ENCODE measurements at places on chromosomes 2 and 18.

DNA sequence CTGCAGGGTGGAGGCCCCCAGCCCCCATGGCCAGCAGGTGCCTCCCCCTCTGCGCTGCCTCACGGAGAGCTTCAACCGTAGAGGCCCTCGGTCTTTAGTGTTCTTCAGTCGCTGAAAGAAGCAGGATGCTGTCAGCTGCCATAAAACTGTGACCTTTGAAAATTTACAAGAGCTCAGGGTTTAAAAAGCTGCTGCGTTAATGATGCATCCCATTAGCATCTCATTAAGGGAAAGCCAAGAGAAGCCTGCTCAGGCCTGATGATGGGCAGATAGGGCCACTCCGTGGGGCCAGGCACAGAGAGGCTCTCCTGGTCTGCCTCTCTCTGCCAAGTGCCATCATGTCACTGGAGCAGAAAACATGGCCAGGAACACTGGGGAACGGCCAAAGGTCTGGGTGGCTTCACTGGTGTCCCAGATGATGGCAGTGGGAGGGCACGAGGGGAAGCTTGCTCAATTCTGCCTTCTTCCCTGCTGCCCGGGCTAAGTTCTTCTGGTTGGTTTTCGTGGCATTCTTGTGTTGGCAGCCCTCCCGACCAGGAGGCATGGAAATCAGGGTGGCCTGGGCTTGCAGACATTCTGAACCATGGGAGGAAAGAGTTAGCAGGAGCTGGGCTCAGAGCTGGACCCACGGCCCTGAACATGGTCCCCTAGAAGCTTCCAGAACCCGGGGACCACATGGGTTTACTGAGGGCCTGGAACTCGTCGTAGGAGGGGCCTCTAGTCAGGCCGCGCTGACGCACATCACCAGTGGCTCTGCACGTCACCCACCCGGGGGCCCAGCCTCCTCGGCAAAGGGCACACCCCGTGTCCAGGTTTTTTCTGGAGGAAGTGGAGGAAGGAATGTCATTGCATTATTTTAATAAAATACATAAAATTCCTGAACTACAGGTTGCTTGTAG, 250.7 kb downstream of the KLHL29 start:
- no peak for DNase-seq

DNA sequence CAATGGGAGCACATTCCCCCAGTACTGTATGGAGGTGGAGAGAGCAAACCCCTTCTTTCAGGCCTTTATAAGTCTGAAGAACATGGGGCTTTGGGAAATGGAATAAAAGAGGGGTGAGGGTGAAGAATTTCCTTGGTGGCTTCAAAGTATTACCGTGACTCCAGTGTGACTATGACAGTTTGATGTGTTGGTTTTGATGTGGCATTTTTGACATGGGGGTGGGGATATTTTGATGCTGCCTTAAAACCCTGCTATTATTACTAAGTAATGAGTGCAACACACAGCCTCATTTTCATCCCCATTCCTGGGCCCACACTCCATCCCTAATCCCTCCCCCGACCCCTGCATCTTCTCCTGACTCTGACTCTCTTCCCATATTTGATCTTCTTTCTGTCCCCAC, 23.6 kb downstream of the QPCT start:
- DNase-seq = no peak

DNA sequence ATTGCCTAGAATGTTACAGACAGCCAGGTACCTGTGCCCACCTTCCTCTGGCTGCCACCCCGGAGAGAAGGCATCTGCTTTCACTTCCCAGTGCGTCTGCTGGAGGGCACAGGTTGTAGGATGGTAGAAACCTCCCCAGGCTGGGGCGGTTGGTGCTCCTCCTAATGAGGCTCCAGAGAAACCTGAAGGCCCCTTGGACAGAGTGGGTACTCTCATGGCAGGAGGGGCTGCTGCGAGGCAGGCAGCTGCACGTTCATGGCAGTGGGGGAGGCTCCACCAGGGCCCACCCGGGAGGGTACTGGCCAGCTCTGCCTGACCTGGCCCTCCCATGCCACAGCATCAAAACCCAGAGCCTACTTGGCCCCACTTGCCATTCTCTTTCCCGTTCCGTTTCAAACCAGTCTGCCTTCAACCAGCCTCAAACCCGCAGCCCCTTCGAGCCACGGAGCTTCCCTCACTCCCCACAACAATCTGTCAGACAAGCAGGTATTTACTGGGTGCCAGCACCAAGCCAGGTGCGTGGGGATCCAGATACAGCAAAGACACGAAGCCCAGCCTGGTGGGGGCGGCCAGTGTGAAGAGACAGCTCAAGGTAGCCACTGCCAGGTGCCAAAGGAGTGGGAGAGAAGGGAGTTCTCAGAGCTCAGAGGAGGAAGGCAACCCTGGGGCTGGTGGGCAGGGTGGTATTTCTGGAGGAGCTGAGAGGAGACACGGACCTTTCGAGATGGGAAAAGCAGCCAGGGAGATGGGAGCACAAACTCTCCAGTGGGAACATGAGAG, 229.6 kb downstream of the LOXHD1 start:
- DNase-seq = no peak

GRCh38 chr2:191905336-191905735, 58.4 kb upstream of the CAVIN2 start:
- DNase-seq = no peak

- DNase-seq = no peak
Observed at GRCh38 chr2:200667413-200667812, 81.6 kb downstream of the AOX1 start.
